Thoracic aorta (tissue), 2 donors: ENCODE measurements at places on chromosomes 3 and 15. TPM values are rescaled to one million over a fixed set of nuclear protein-coding genes. Genes with fewer than 3 reads are reported as not detected.

GRCh38 chr3:189624130-189624529 lies 7.1 kb upstream of the TP63 start:
- no peak for DNase-seq

- DNase-seq = no peak
These were observed 962.3 kb upstream of the NR2F2 start for GRCh38 chr15:95368191-95368590.

- DNase-seq = no peak
These were observed 1.5 kb downstream of the GRM2 start for GRCh38 chr3:51708216-51708845.

GRCh38 chr3:176650478-176650877 lies 546.8 kb downstream of the TBL1XR1 start:
- DNase-seq = no peak

GRCh38 chr15:100341750-100342560 lies at the start of gene ADAMTS17:
ADAMTS17 (minus strand) TSS chr15:100341975; CDS start chr15:100341899, 76 bp downstream.
- peak; percentile 93 for DNase-seq

DNA sequence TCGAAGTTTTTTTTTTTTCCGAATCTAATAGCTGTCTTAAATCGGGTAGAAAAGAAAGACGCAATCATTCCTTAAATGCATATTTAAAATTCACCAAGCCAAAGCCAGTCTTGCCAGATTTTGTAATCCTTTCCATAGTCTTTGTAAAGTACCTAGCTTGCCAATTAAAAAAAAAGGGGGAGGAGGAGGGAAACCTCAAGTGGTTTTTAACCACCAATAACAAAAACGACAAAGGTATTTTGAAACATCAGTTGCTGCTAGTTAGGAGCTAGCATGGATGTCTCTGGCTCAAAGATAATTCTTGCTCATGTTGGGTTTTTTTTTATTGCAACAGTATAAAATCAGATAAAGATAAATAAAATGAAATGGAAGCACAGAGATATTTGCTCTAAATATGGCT lies 187.9 kb downstream of the MECOM start:
- no peak for DNase-seq

Gene BOC
- total RNA-seq = 33.4 TPM

DNA sequence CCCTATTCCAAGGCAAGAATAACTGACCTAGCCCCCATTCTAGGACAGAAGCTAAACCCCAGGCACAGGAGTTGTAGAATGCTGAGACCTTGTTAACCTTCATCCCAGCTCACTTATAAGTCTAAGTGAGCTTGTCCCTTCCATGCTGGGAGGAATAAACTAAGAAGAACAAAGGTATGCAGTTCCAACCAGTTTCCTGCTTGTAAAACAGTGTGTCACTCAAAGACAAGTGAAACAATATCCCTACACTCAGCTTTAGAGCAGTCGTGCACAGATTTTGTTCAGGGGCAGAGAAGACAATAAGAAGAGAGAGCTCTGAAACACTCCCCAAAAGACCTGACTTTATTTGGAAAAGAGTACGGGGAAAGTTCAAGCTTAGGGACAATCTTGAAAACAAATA lies 292.1 kb downstream of the CGGBP1 start:
- no peak for DNase-seq

Gene GCSAM
- not detected for total RNA-seq

Gene GRM2
- total RNA-seq = 0.54 TPM

Gene ZNF80
- total RNA-seq = not detected

DNA sequence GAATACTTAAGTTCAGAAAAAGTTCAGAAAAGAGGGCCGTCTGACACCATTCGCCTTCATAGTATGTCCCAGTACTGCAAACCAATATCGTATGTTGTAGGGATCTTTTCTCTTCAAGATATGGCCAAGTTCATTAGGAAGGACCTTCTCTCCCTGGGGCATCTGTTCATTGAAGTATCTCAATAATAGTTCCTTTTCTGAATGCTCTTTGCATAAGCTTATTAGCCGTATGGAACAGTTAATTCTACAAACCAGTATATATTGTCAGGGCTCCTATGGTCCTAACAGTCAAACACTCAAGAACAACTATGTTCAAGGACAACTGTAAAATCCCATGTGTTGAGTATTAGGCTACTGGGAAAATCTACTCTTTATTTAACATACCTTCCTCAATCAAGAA lies 203.1 kb downstream of the KLHL25 start:
- no peak for DNase-seq

- DNase-seq = no peak
These were observed 10.0 kb downstream of the FAM98B start for GRCh38 chr15:38463893-38464292.

- no peak for DNase-seq
These were observed 24.9 kb downstream of the STAC start for GRCh38 chr3:36405190-36405589.

Gene CACNA2D2
- total RNA-seq = 4.2 TPM

- no peak for DNase-seq
These were observed 47.2 kb upstream of the KPNA4 start for GRCh38 chr3:160612386-160613075.

DNA sequence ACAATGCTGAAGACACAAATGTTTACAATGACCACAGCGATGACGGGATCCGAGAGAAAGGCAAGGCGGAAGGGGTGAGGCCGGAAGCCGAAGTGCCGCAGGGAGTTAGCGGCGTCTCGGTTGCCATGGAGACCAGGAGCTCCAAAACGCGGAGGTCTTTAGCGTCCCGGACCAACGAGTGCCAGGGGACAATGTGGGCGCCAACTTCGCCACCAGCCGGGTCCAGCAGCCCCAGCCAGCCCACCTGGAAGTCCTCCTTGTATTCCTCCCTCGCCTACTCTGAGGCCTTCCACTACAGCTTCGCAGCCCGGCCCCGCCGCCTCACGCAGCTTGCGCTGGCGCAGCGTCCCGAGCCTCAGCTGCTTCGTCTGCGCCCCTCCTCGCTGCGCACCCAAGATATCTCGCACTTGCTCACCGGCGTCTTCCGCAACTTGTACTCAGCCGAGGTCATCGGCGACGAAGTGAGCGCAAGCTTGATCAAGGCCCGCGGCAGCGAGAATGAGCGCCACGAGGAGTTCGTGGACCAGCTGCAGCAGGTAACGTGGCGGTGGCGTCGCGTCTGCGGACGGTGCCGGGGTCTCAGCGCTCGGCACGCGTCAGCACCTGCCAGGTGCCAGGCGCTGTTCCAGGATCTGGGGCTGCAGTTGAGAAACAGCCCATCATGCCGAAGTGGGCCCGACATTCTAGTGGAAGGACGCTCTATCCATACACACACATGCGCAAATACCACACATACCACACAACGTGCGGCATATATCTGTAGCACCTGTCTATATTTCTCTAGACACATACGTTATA lies at the start of gene DLEC1:
DLEC1 (plus strand) TSS at position 108 of the 798 bp plus-strand sequence; CDS start at position 126, 18 bp downstream.
- DNase-seq = no peak

DNA sequence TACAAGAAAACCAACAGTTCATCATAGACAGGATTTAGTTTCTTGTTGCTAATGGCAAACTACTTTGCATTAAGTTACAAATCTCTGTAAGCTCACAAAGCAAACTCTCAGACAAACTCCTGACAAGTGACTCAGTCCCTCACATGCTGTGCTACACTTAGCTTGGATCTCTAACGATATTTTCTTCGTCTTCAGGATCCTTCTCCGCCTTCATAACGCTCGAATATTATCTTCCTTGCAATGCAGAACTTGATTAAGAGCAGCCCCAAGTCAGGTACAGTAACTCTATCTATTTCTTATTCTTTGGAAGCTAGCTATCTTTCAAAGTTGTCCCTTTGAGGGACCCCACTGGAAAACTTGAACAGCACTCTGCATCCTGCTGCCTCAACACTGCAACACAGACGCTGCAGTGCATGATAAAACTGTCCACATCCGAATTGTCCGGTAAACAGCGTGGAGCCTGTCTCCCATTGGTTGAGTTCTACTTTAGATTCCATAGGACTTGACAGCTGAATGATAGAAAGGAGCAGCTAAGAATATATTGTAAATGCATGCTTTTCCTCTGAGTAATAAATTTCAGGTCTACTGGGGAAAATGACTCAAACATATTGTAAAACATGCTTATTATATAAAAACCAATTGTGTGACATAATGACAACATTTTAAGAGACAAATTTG lies 61.3 kb downstream of the UACA start:
- DNase-seq = no peak

DNA sequence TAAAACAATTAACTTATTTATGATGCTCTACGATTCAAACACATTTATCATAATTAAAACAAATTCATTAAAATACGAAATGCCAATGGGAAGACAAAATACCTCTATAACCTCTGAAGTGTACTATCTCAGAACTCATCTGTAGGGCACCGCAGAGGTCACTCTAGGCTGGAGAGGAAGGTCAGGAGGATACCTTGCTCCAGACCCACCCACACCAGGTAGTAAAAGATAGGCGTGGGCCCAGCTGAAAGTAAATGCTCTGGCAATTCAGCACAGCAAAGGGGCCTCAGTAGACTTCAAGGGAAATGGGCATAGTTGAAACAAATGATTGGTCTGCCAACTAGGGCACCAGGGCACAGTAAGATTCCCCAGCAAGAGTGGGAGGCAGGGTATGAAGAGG lies 26.0 kb upstream of the SPPL2A start:
- no peak for DNase-seq

Gene LEKR1
- total RNA-seq = 4.2 TPM

Gene ATP13A4
- total RNA-seq = not detected

Gene MINAR1
- total RNA-seq = 0.95 TPM

GRCh38 chr3:124684459-124684858 lies 45.8 kb upstream of the UMPS start:
- no peak for DNase-seq

DNA sequence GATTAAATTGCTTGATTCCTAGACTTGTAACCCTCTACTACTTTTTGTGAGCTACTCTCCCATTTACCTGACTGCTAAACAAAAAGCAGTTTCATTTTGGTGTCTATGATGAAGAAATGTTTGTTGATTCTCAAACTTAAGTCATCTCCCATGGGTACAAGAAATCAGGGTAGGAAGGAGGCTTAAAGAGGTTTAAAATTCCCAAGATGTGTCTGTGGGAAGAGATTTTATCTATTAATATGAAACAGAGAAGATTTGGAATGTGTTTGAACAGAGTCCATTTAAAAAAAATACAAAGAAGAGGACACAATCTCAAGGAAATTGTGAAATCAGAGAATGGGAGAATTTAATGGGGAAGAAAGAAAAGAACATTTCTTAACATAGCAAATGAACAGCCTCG lies 14.8 kb downstream of the P3H2 start:
- no peak for DNase-seq

DNA sequence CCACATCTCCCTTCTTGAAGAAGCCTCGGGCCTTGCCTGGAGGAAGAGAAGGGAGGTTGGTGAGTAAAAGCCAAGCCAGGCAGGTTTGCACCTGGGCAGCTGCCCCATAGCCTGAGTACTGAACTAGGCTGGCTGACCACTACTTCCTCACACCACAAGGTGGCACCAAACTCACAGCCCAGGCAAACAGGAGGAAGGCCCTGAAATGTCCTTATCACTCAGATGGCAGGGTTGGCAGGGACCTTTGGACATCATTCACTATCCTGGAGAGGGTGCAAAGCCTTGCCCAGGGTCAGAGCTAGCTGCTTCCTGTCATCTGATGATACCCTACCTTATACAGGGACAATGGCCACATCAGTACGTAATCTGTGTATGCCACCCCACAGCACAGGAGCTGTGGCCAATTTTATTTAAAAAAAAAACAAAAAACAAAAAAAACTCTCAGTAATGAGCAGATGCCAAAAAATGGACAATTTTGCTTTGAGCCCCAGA lies 2.2 kb upstream of the GRAMD2A start:
- DNase-seq = no peak

- no peak for DNase-seq
These were observed 87.5 kb downstream of the KCNMB2 start for GRCh38 chr3:178623666-178624255.

- no peak for DNase-seq
These were observed 23.2 kb downstream of the LMCD1 start for GRCh38 chr3:8524656-8525399.

- no peak for DNase-seq
These were observed 79.4 kb downstream of the SMAD3 start for GRCh38 chr15:67144609-67145311.

- no peak for DNase-seq
These were observed 220.2 kb downstream of the MTHFS start for GRCh38 chr15:79676621-79677020.

DNA sequence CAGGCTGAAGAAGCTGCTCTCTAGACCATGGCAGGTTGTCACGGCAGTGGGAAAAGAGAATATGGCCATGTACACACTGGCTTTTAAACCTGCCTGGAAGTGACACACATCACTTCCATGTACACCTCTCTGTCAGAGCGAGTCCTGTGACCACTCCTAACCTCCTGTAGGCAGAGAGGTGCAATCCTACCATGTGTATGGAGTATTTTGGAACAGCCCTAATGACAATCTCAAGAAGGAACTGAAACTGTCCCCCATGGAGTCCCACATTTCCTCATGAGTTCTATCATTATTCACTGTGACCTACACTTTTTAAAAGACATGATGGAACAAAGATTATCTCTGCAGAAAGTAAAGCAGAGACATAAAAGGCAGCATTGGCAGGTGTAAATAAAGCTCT lies 153.4 kb upstream of the PFN2 start:
- no peak for DNase-seq

GRCh38 chr15:68990992-68991500 lies 23.4 kb upstream of the NOX5 start:
- no peak for DNase-seq

Gene ZNF860
- 0.71 TPM for total RNA-seq

Gene MAGEL2
- total RNA-seq = not detected

GRCh38 chr15:77608774-77609173 lies 23.9 kb downstream of the LINGO1 start:
- DNase-seq = no peak

Gene P2RY1
- total RNA-seq = 5.0 TPM

Gene POC1A
- total RNA-seq = not detected

DNA sequence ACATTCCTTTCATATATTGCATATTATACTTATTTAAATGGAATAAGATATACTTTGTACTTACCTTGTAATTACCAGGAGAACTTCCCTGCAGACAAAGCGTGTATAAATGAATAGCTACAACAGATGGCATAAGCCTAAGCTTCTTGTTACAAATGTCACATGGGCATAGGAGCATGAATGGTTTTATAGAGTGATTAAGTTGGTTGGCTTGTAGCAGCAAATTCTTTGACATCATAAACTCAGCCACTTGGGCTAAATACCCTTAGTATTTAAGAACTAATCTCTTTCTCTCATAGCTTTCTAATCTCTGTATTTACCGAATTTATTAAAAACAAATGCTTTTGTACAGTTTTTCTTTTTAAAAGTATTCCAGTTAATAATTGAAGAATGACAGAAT lies at the start of gene UBAP1L:
UBAP1L (minus strand) TSS at position 115 of the 400 bp plus-strand sequence. CDS start 8,985 bp downstream, outside the sequence.
- no peak for DNase-seq

Gene LAMB2
- total RNA-seq = 764 TPM

Gene SIDT1
- total RNA-seq = 14.0 TPM

Gene EPHB1
- total RNA-seq = 0.68 TPM

GRCh38 chr3:61928776-61929314 lies 367.5 kb downstream of the PTPRG start:
- DNase-seq = no peak

GRCh38 chr3:15520804-15521572 lies 518 bp downstream of the COLQ start:
- no peak for DNase-seq
